ENCODE measurements at places on chromosomes 16 and 17. TPM values are rescaled to one million over a fixed set of nuclear protein-coding genes. Genes with fewer than 3 reads are reported as not detected.
A peak's percentile ranks its signal among the peaks of the same experiment; 100 is the strongest.

The TBC1D3C gene
- 3.3 TPM for polyA plus RNA-seq

The TMED6 gene
- polyA plus RNA-seq = 4.0 TPM

- peak; percentile 49 for DNase-seq
These were observed 136.2 kb upstream of the SALL1 start for GRCh38 chr16:51287121-51287755.

DNA sequence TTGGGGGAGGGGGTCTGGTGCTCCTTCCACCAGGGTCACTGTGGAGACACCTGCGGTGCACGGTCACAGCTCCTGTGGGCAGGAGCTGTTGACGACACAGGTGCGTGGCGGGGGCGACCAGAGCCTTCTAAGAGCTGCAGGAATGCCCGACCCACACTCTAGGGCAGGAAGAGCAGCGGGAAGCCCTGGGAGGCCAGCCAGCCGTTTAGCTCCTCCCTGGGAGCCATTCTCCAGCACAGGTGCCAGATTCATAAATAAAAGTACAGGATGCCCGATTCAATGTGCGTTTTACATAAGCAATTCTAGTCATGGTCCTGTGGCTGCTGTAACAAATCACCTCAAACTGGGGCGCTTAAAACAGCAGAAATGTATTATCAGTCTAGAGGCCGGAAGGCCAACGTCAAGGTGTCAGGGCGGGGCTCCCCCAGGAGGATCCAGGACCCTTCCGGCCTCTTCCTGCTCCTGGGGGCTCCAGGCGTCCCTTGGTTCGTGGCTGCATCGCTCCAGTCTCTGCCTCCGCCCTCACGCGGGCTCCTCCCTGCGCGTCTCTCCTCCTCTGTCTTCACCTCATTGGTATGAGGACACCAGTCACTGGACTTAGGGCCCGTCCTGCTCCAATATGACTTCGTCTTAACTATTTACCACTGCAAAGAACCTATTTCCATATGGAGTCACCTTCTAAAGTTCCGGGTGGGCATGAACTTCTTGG, 155.4 kb downstream of the FOXL1 start:
- DNase-seq = no peak

- no peak for DNase-seq
These were observed 834 bp upstream of the STAT3 start for GRCh38 chr17:42389135-42389417.

- DNase-seq = no peak
These were observed 155.6 kb downstream of the HS3ST2 start for GRCh38 chr16:22969567-22969966.

GRCh38 chr17:80063830-80064585, 27.6 kb downstream of the CCDC40 start:
- no peak for DNase-seq

DNA sequence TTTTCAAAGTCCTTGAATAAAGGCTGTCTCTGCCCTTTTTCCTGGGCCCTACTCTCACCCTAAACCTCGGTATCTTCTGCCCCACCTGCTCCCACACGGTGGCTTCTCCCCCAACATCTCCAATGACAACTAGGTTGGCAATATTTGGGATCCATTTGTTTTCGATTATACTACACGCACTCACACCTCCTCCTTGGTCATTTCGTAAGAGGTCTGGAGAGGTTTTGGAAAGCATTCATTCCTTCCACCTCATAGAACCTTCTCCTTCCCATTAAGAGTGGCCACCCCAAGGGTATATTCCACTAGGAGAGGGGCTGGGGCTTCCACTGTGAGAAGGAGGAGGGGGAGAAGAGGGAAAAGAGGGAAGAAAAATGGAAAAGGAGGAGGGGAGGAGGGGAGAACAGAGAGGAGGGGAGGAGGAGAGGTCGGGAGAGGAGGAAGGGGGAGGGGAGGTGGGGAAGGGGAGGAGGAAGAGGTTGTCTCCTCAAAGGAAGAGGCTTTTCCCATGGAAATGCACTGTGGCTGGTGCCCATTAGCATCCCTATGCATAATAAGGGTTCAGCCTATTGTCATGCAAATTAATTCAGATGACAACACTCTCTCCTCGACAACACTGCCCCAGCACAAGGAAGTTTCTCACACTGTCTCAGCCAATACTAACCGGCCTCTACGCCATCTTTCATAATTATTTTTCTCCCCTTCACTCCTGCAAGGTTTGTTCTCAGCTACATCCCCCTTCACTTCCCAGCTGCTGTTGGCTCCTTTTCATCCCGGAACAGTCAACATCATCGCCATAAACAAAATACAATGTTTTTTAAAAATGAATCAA, 30.0 kb downstream of the SOX9 start:
- no peak for DNase-seq
